ENCODE measurements at places on chromosomes 1 and 21.

GRCh38 chr1:246690100-246690499, 34.1 kb upstream of the SCCPDH start:
- no peak for DNase-seq

GRCh38 chr1:114033216-114033706, 54.0 kb downstream of the OLFML3 start:
- DNase-seq = peak; percentile 64

- no peak for DNase-seq
Observed at GRCh38 chr1:239262538-239262937, 123.8 kb upstream of the CHRM3 start.

- no peak for DNase-seq
Observed at GRCh38 chr1:235935235-235936225, 68.8 kb upstream of the LYST start.

GRCh38 chr1:228459091-228459993, 27.8 kb upstream of the RNF187 start:
- peak; percentile 84 for DNase-seq
